ENCODE measurements at places on chromosomes 7 and 10.

GRCh38 chr10:70234668-70235447 is 1.6 kb upstream of the PPA1 start:
- DNase-seq, result no peak

DNA sequence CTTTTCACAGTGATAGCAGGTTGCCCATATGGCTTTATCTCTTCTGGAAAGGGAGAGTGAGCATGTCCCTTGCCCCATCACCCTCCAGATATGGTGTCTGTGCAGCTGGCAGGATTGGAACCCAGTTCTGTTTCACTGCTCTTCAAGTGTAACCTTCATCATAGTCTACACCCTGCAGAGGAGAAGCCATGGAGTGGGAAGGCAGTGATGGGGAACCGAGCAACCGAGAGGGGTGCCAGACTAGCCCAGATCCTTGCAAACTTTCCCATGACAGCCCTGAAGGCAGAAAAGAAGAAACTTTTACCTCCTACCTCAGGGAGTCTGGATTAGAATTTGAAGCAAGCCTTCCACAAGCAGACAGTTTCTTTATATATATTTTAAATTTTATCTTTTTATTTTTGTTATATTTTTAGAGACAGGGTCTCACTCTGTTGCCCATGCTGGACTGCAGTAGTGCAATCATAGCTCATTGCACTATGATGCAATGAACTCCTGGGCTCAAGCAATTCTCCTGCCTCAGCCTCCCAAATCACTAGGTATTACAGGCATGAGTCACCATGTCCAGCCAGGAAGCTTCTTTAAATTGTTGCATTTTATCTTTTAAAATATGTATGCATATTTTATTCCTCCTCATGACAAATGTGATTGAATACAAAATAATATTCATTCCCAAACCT is 133.3 kb downstream of the KCNMA1 start:
- DNase-seq, result no peak

GRCh38 chr7:92043637-92044036 is 90.6 kb downstream of the CYP51A1 start:
- no peak for DNase-seq

- no peak for DNase-seq
Observed at GRCh38 chr10:126127481-126128029, 231.2 kb downstream of the FANK1 start.

Data from activated T-cell treated with anti-CD3 and anti-CD28 coated beads for 24 hours (primary cell).